ENCODE measurements at places on chromosomes 1 and 21.

DNA sequence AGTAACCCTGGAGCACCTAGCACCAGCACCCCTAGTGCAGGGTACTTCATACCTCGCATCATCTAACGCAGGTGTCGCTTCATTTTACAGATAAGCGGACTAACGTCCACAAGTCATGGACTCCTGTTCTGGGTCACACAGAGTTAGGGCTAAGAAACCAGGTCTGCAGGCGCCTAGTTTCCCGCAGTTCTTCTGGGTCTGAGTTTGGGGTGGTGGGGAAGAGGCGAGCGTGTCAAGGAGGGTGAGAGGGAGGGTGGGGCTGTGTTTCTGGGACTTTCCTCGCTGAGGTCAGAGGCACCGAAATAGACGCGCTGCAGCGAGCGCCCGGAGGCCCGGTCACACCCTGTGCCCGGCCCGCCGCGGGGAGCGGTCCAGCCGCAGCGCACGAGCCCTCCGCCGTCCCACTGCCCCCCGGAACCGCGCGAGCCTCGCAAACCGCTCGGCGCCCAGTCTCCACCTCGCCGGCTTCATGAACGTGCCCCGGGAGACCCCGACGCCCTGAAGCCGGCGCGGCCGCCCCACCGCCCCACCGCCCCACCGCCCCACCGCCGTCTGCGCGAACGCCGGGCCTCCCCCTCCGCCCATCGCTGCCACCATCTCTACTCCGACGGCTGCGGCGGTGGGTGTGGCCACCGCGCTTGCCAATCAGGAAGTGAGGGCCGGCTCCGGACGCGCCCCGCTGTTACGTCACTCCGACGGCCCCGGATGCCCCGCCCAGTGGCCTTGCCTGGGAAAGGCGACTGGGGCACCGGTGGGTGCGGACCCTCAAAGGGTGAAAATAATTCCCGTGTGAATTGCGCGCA is 12.3 kb downstream of the IFI6 start:
- DNase-seq = peak; percentile 70

GRCh38 chr1:214039394-214040018 is 51.7 kb downstream of the PROX1 start:
- no peak for DNase-seq

- DNase-seq = no peak
Measured at GRCh38 chr1:147560765-147561471, 19.6 kb downstream of the BCL9 start.

DNA sequence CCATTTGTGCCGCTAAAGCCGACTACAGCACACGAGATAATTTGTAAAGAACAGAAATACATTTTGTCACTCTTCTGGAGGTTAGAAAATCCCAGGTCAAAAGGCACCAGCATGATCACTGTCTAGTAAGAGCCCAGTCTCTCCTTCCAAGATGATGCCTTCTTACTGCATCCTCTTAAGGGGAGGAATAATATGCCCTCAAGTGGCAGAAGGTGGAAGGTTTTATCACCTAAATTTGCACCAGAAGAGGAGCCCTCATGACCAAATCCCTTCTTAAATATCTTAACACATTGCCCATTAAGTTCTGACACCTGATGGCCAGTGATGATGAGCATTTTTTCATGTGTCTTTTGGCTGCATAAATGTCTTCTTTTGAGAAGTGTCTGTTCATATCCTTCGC is 326.7 kb upstream of the RGS18 start:
- no peak for DNase-seq

DNA sequence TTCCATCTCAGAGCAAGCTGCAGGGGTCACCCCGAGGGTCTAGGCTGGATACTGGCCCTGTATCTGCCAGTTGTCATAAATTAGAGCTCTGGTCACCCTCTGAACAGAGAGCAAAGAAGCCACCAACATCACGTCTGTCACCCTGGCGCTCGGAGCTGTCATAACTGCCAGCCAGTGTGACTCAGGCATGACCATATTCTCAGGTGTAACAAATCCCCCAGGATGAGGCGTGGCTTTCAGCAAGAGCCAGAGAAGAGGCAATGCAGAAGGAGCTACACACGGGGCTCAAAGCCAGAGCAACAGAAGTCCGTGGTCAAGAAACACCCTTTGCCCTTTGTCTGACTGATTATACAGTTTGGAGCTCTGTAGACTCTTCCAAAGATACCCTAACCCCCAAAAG is 40.0 kb downstream of the PRAMEF20 start:
- no peak for DNase-seq

Data from stimulated activated CD4-positive, alpha-beta T cell treated with anti-CD3 and anti-CD28 coated beads, Interleukin-2, amount 100 ng/mL, for 4 hours (primary cell).